HL-60 (cell line): ENCODE measurements at places on chromosomes 3 and 15.

DNA sequence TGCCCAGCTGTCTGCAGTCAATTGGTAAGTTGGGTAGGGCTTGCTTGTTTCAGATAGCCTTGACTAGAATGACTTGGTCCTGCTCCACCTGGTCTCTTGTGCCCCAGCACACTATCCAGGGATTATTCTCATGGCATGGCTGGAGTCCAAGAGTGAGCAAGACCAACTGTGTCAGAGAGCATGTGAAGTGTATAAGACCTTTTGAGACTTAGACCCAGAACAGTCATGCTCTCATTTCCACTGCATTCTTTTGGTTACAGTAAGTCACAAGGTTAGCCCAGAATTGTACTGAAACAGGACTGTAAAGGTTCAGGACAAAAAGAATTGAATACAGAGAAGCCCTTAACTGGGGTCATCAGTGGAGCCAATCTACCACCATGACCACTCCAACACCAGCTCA is 650.8 kb upstream of the ADAMTS9 start:
- DNase-seq, result no peak

GRCh38 chr3:143367171-143367570 is 247.6 kb downstream of the CHST2 start:
- DNase-seq, result no peak

DNA sequence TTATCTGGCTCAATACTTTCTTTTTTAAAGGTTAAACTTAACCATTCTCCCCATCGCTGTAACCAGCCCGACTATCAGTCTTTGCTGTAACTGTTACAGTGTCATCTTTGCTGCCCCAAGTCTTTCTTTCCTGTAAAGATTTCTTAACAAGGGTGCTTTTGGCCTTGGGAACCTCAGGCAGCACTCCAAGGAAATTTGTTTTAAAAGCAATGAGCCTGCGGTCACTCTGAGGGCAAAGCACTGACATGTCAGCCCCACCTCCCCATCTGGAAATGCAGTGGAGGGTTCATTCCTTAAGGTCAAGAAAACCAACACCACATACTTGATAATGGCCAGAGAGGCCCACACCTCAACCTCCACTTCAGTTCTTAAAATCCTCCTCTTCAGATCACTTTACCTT is 3.2 kb downstream of the TRANK1 start:
- no peak for DNase-seq

- no peak for DNase-seq
Observed at GRCh38 chr15:89857673-89858072, 36.1 kb downstream of the AP3S2 start.

DNA sequence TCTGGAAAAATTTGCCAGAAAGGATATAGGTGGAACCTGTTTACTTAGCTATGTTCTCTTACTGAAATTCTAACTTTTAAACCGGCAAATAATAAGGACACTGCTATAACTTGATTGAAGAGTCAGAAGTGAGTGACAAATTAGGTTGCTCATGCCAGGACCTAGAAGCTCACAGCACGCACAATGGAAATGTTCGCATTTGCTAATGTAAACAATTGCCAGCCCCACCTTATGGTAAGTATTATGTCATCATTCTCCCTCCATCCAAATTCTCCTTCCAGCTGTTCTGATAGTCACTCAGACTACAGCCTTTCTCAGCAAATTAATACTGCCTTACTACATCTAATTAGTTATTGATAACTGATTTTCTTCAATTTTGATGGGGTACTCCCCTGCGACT is 4.8 kb upstream of the STXBP5L start:
- DNase-seq, result no peak

DNA sequence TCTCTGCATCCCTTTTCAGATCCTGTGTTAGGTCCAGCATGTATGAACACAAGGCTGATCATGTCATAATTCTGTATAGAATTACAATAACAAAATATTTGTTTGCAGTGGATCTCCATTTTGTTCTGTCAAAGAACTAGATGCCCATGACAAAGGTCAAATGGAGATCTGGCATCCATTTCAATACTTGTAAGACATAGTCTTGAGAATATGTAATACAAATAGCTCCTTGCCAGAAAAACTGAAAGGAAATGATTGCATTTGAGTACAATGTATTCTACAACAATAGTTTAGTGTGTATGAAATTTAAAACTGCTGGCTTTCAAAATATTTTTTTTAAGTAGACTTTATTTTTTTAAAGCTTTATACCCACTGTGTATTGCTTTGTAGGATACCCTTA is 101.1 kb downstream of the CMSS1 start:
- no peak for DNase-seq

GRCh38 chr3:119428538-119428937 is 34.9 kb downstream of the TMEM39A start:
- DNase-seq, result no peak

- no peak for DNase-seq
Observed at GRCh38 chr15:20358779-20359414, 182.7 kb downstream of the GOLGA6L6 start.

GRCh38 chr3:177361081-177361938 is 164.0 kb upstream of the TBL1XR1 start:
- DNase-seq, result no peak

DNA sequence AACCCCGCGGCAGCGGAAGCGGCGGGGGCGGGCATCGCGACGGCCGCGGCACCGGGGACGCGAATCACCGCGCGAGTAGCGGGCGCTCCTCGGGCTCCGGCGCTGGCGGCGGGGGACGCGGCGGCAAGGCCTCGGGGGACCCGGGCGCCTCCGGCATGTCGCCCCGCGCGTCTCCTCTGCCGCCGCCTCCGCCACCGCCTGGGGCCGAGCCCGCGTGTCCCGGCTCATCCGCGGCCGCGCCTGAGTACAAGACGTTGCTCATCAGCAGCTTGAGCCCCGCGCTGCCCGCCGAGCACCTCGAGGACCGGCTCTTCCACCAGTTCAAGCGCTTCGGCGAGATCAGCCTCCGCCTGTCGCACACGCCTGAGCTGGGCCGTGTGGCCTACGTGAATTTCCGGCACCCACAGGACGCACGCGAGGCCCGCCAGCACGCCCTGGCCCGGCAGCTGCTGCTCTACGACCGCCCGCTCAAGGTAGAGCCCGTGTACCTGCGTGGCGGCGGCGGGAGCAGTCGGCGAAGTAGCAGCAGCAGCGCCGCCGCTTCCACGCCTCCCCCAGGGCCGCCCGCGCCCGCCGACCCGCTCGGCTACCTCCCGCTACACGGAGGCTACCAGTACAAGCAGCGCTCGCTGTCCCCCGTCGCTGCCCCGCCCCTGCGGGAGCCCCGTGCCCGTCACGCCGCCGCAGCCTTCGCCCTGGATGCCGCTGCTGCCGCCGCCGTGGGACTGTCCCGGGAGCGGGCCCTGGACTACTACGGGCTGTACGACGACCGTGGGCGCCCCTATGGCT is 675 bp downstream of the RBM15B start:
- no peak for DNase-seq

DNA sequence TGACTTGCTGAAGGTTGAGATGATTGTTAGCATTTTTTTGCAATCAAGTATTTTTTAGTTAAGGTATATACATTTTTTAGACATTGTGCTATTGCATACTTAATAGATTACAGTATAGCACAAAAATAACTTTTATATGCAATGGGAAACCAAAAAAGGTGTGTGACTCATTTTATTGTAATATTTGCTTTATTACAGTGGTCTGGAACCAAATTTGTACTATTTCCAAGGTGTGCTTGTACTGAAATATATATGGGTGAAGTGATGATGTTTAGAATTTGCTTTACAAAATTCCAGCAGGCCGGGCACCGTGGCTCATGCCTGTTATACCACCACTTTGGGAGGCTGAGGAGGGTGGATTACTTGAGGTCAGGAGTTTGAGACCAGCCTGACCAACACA is 29.1 kb upstream of the TBC1D23 start:
- no peak for DNase-seq
